ENCODE measurements at places on chromosomes 1 and 21.
A peak's percentile ranks its signal among the peaks of the same experiment; 100 is the strongest.

GRCh38 chr1:20354610-20355009, 63.9 kb downstream of the VWA5B1 start:
- no peak for DNase-seq

GRCh38 chr1:17403081-17403480, 31.1 kb downstream of the PADI6 start:
- DNase-seq = no peak

GRCh38 chr1:231601824-231602672, 24.5 kb upstream of the DISC1 start:
- no peak for DNase-seq

DNA sequence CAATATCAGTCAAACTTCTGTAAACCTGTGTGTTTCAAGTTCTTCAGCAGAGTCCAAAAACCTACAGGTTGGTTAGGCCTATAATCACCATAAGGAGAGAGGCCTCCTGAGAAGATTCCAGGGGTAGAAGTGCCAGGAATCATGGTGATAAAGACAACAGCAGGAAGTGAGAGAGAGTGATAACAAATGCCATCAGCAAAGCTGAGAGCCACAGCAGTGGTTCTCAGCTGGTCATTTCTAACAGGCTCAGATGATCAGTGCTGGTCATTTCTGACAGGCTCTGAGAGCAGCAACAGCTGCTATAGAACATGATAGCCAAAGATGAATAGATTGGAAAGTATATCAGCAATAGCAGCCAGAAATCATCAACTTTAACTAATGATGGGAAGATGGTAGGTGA, 101.3 kb downstream of the TYW3 start:
- no peak for DNase-seq

- DNase-seq = no peak
These were observed 6.1 kb upstream of the TINAGL1 start for GRCh38 chr1:31570228-31570627.

- DNase-seq = peak; percentile 52
These were observed 1.1 kb upstream of the KIF21B start for GRCh38 chr1:201024625-201024998.

DNA sequence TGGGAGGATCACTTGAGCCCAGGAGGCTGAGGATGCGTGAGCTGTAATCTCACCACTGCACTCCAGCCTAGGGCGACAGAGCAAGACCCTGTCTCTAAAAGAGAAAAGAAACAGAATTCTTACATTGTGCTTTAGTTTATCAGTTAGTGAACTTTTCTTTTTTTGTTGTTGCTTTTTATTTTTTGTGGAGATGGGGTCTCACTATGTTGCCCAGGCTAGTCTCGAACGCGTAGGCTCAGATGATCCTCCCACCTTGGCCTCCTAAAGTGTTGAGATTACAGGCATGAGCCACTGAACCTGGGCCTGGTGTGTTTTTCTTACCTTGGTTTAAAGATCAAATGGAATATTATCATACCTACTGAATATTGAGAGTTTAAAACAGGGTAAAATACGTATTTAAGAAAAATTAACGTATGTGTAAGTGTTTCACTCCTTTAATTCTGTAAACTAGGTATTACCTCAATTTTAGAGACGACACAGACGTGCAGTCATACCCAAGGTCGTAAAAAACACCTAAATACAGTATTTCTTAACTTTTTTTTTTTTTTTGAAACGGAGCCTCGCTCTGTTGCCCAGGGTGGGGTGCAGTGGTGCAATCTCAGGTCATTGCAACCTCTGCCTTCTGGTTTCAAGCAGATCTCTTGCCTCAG, 39.6 kb downstream of the KIF1B start:
- DNase-seq = no peak

GRCh38 chr21:18023157-18023556, 204.0 kb upstream of the C21orf91 start:
- DNase-seq = no peak

GRCh38 chr1:202697038-202697437, 13.2 kb downstream of the SYT2 start:
- no peak for DNase-seq

DNA sequence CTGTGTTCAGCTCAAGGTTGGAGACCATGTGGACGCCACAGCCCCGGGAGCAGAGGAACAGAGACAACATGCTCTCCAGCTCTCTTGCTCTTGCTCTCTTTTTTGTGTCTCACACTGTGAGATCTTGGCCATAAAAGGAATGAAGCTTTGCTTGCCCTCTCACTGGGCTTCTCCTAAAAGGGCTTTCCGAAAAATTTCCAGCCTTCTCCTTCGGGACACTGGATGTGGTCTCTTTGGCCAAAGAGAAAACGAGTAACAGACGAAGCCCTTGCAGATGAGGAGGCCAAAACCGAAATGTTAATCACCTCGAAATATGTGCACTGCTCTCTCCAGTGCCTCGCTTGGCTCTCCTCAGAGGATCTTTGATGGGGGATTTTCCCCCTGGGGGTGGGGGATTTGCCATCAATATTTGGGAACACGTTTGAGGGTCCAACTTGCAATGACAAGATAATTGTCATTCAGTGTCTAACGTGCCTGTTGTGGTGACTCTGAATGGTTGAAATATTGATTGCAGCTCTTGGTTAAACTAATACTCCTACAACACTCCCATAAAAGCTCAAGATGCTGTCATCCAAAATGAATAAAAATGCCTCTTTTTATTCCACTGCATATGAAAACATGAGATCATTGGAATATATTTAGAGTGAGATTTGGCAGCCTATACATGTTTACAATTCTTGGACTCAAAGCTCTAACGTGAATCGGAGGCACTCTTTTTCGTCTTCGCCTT, 68.6 kb upstream of the ANGPTL1 start:
- DNase-seq = no peak

DNA sequence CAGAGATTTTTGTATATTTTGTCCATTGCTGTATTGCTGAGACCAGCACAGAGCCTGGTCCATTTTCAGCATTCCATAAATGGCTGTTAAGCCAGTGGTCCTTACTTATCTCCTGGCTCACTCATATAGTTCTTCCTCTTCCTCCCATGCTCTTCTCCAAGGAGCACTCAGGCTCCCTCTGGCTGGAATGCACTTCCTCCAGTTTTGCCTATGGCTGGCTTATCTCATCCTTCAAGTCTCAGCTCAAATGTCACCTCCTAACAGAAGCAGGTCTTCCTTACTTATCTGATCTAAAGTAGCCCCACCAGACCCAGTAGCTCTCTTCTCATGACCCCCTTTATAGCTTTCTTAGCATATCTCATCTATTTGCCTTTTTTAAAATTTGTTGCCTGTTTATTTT, 146.9 kb downstream of the SLC30A10 start:
- no peak for DNase-seq

DNA sequence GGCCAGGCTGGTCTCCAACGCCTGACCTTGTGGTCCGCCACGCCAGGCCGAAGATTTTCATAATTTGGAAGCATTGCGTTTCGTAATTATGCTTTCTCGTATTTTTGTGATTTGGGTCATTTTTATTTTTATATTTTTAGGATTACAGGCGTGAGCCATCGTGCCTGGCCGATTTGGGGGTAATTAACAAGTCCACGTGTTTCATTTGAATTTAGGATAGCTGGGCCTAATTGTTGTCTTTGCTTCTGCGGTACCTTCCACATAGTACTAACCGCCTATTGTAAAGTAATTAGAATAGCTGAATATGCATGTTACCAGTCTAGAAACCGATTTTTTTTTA, 1.0 kb downstream of the RCC1 start:
- peak; percentile 33 for DNase-seq

- no peak for DNase-seq
These were observed 519.3 kb upstream of the CXADR start for GRCh38 chr21:16993416-16994038.

GRCh38 chr1:155073377-155074242, 5.0 kb upstream of the EFNA3 start:
- DNase-seq = no peak

- no peak for DNase-seq
These were observed 188.5 kb downstream of the PRDM2 start for GRCh38 chr1:13888351-13888986.

GRCh38 chr1:147890177-147890790, 12.3 kb upstream of the GJA8 start:
- peak; percentile 70 for DNase-seq
